Activated CD4-positive, alpha-beta memory T cell treated with anti-CD3 and anti-CD28 coated beads, Interleukin-2, amount 10 ng/mL, durations not matched to agents 7 days and 5 days (primary cell): ENCODE measurements at places on chromosomes 6 and 20. TPM values are rescaled to one million over a fixed set of nuclear protein-coding genes. Genes with fewer than 3 reads are reported as not detected.
A peak's percentile ranks its signal among the peaks of the same experiment; 100 is the strongest.

- H3K4me1 ChIP-seq, result peaks cover 14% of the 10 kb centered on the region
- no peak overlapping the region for H3K4me3 ChIP-seq
- H3K27me3 ChIP-seq, result no peaks in the 10 kb centered on the region
- H3K36me3 ChIP-seq, result peaks cover 19% of the 10 kb centered on the region
- DNase-seq, result peak; percentile 24
These were observed 46.9 kb upstream of the SMIM29 start for GRCh38 chr6:34295721-34296120.

The BMP2 gene
- total RNA-seq, result not detected

GRCh38 chr6:33112148-33112547, 36.4 kb downstream of the HLA-DPB1 start:
- no peak overlapping the region for H3K27ac ChIP-seq
- no peaks in the 10 kb centered on the region for H3K36me3 ChIP-seq

DNA sequence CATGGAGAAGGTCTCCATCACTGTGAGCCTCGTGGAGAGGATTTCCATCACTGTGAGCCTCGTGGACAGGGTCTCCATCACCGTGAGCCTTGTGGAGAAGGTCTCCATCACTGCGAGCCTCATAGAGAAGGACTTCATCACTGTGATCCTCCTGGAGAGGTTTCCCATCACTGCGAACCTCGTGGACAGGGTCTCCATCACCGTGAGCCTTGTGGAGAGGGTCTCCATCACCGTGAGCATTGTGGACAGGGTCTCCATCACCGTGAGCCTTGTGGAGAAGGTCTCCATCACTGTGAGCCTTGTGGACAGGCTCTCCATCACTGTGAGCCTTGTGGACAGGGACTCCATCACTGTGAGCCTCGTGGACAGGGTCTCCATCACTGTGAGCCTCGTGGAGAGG, 140.4 kb downstream of the ERMARD start:
- H3K27ac ChIP-seq, result no peak overlapping the region
- H3K27me3 ChIP-seq, result peaks cover 3% of the 10 kb centered on the region
- no peaks in the 10 kb centered on the region for H3K4me1 ChIP-seq
- DNase-seq, result no peak
- no peak overlapping the region for H3K4me3 ChIP-seq

GRCh38 chr6:45500924-45501816, 123.4 kb upstream of the SUPT3H start:
- no peak overlapping the region for H3K4me3 ChIP-seq
- peaks cover 63% of the 10 kb centered on the region for H3K4me1 ChIP-seq
- H3K27me3 ChIP-seq, result no peaks in the 10 kb centered on the region
- no peak for DNase-seq
- peaks cover 78% of the 10 kb centered on the region for H3K36me3 ChIP-seq

The BEND3 gene
- 2.5 TPM for total RNA-seq

The ZNF165 gene
- total RNA-seq, result 0.40 TPM

GRCh38 chr6:124560873-124561567, 401.2 kb upstream of the RNF217 start:
- no peak overlapping the region for H3K4me3 ChIP-seq
- no peaks in the 10 kb centered on the region for H3K4me1 ChIP-seq
- H3K36me3 ChIP-seq, result no peaks in the 10 kb centered on the region
- H3K27ac ChIP-seq, result no peak overlapping the region
- no peaks in the 10 kb centered on the region for H3K27me3 ChIP-seq

The ELOVL4 gene
- 2.0 TPM for total RNA-seq

- peaks cover 57% of the 10 kb centered on the region for H3K4me1 ChIP-seq
- no peak overlapping the region for H3K4me3 ChIP-seq
- no peak for DNase-seq
- peaks cover 65% of the 10 kb centered on the region for H3K36me3 ChIP-seq
- H3K27me3 ChIP-seq, result no peaks in the 10 kb centered on the region
These were observed 26.2 kb downstream of the HM13 start for GRCh38 chr20:31540406-31540805.

The SPAG4 gene
- total RNA-seq, result 6.5 TPM

The TGM3 gene
- not detected for total RNA-seq

DNA sequence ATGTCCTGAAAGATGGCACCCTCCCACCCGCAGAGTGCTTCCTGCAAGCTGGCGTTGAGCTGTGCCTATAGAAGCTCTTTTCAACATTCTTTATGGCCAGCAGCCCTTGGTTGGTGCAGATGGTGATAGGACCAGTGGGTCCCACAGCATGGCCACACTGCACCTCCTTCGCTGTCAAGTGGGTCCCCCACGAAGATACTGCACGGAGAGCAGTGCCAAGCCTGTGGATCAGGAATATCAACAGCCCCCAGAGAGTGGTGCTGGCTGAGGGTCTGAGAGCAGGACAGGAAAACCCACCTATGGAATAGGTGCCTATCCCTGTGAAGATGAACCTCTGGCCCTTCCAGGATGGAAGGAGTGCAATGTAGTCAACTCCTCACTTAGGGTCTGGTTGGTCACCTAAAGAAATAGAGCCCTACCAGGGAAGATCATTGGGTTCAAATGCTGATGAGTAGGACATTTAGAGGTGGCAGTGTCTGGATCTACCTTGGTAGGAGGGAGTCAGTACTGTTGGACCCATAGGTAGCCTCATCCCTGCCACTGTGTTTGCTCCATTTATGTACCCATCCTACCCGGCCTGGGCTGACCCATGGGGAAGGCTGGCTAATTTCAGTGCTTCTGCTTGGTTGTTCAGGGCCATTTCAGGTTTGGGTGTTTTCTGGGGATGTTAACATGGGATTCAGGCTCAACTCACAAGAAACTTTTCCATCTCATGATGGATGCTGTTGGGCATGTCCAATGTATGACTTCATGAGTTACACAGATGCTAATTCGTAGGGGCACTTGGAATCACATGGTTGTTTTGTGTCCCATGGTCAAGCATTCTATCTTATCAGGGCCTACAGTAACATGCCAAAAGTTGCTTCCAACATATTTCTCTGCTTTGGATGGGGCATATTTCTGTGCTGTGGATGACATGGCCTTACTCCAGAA, 33.4 kb upstream of the MICB start:
- no peak for DNase-seq
- peak overlapping the region; percentile 99 for H3K4me3 ChIP-seq
- peaks cover 57% of the 10 kb centered on the region for H3K36me3 ChIP-seq
- H3K27ac ChIP-seq, result peak overlapping the region; percentile 72

DNA sequence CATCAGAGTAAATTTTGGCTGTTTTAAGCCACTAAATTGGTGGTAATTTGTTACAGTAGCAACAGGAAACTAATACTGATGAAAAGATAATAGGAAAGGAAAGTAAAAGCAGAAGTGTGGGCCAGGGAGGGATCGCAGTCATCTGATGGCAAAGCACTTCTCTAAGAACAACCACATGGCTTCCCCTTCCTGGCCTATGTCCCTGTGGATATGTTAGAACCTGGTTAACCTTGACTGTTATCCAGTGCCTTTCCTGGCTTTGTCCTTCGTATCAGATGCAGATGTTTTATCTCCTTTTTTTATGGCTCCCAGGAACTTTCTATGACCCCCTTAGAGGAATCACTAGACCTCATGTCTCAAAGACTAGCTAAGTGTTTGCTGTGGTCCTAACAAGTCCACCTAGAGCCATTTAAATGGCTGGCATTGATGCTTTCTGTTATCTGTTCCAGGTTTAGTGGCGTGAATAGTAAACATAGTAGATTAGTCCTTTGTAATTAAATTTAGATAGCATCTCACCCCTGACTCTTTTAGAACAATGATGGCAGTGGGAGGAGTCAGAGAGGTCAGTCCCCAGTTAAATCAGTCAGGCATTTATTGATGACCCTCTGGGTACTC, 79.2 kb upstream of the PHACTR2 start:
- H3K36me3 ChIP-seq, result peaks cover 3% of the 10 kb centered on the region
- no peaks in the 10 kb centered on the region for H3K27me3 ChIP-seq
- no peak overlapping the region for H3K4me3 ChIP-seq
- peaks cover 18% of the 10 kb centered on the region for H3K4me1 ChIP-seq
- DNase-seq, result peak; percentile 34

The ITPR3 gene
- 55.1 TPM for total RNA-seq

The ARMH2 gene
- total RNA-seq, result 1.5 TPM

The TRIM31 gene
- total RNA-seq, result not detected

DNA sequence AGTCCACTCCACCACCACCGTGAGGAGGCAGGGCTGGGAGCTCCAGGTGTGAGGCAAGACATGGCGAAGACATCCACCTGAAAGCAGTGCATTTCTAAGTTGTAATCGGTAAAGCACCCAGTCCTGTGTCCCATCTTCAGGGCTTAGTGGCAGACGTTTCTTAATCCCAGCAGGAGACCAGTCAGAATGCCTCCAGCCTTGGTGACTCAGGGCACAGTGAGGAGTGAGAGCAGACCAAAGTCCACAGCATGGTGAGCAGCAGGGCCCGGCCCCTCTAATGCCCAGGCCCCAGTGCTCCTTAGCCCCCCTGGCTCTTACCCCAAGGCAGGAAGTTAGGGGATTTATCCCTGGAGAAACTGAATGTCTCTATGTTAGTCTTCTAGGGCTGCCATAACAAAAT, 183.9 kb downstream of the SYNDIG1 start:
- H3K4me3 ChIP-seq, result no peak overlapping the region
- DNase-seq, result no peak
- H3K27ac ChIP-seq, result no peak overlapping the region
- no peaks in the 10 kb centered on the region for H3K36me3 ChIP-seq
- H3K4me1 ChIP-seq, result no peaks in the 10 kb centered on the region

GRCh38 chr20:37755665-37756064, 61.8 kb downstream of the CTNNBL1 start:
- no peaks in the 10 kb centered on the region for H3K27me3 ChIP-seq
- H3K36me3 ChIP-seq, result peaks cover 17% of the 10 kb centered on the region
- no peak for DNase-seq
- H3K4me1 ChIP-seq, result peaks cover 7% of the 10 kb centered on the region
- H3K27ac ChIP-seq, result no peak overlapping the region
- no peak overlapping the region for H3K4me3 ChIP-seq

- H3K36me3 ChIP-seq, result peaks cover 50% of the 10 kb centered on the region
- H3K27ac ChIP-seq, result no peak overlapping the region
- no peak for DNase-seq
- H3K27me3 ChIP-seq, result peaks cover 2% of the 10 kb centered on the region
- peaks cover 26% of the 10 kb centered on the region for H3K4me1 ChIP-seq
These were observed 6.4 kb downstream of the CD109 start for GRCh38 chr6:73702444-73702843.

DNA sequence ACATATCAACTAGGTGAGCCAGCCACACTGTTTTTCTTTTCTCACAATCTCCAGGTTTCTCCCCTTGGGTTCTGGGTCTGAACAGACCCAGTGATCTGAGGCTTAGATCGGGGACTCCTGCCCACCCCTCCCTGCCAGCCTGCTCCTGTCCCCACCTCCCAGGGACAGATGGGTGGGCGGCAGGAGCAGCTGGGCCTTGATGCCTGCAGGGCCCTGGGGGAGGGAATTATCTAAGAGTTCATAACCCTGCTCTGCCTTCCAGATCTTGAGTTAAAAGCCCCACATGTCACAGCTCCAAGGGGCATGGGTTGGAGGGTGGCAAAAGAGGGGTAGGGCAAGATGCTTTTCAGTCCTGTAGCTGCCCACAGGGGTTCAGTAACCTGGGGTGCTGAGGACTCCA, 5.2 kb upstream of the XKR7 start:
- no peak overlapping the region for H3K4me3 ChIP-seq
- H3K36me3 ChIP-seq, result no peaks in the 10 kb centered on the region
- peaks cover 35% of the 10 kb centered on the region for H3K27me3 ChIP-seq
- DNase-seq, result no peak
- peaks cover 3% of the 10 kb centered on the region for H3K4me1 ChIP-seq

- H3K4me1 ChIP-seq, result no peaks in the 10 kb centered on the region
- DNase-seq, result no peak
- no peak overlapping the region for H3K27ac ChIP-seq
- no peaks in the 10 kb centered on the region for H3K36me3 ChIP-seq
- H3K4me3 ChIP-seq, result no peak overlapping the region
These were observed 17.5 kb downstream of the TGM3 start for GRCh38 chr20:2313316-2313715.
